ENCODE measurements at places on chromosomes 1 and 21.

- DNase-seq: no peak
Observed at GRCh38 chr1:20411196-20411980, 74.6 kb downstream of the CAMK2N1 start.

DNA sequence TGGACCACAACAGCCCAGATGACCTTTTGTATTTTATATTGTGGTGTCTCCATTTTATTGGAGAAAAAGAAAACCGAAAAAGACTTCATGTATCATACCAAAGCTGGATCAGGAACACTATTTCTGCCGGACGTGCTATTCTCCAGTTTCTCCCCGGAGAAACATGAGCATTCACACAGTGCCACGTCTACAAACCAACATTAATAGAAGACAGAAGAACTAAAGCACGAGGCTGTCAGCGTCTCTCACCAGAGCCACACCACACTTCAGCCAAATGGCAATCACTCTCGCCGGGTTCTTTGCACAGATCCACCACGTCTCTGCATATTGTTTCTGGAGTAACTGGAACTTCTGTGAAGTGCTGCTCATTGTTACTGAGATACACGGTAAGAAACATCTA, 24.8 kb downstream of the TP53BP2 start:
- no peak for DNase-seq

- no peak for DNase-seq
Observed at GRCh38 chr1:175319912-175320230, 127.3 kb upstream of the KIAA0040 start.

- DNase-seq: no peak
Observed at GRCh38 chr1:162371611-162372010, 5.0 kb downstream of the SPATA46 start.

GRCh38 chr1:42214447-42214871, 49.9 kb upstream of the GUCA2A start:
- DNase-seq: no peak

GRCh38 chr1:66723985-66724384, 28.3 kb upstream of the DYNLT5 start:
- no peak for DNase-seq

DNA sequence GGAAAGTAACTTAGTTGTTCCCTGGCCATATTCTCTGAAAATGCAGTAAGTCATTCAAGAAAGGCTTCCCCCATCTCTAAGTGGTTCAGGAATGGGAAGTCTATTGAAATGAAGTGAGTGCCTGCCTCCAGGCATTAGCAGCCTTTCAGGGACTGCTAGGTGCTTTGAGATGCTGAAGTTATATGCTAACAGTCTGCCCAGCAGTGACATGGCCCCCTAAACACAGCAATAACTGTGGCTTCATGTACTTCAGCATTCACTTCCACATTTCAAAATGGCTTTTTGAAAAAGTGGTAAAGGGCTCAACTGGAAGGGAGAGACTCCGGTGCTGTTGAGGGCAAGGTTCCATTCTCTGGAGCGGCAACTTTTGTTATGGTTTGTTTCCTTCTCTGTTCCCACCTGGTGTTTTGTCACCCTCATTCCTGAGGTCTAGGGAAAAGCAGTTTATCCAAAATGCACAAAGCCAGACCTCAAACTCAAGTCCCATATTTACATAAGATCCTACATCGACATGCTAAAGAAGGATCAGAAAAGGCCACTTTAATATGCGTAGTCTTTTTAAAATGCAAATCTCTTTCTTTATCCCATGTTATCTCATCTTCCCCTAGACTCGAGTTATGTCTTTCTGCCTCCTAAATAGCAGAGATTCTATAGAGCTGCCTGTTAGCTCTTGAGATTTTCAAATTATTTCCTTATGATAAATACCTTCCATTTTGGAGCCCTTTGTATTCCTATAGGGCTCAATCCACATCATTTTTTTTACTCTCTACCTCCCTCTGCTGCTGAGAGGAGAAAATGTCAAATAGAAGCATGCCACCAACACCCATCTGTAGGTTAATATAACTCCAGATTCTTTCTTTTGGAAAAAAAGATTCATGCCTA, 34.2 kb upstream of the LRRC8C start:
- no peak for DNase-seq

GRCh38 chr1:172326136-172326535, 94.3 kb upstream of the C1orf105 start:
- no peak for DNase-seq

- no peak for DNase-seq
Observed at GRCh38 chr1:222920169-222920568, 105.3 kb downstream of the DISP1 start.

DNA sequence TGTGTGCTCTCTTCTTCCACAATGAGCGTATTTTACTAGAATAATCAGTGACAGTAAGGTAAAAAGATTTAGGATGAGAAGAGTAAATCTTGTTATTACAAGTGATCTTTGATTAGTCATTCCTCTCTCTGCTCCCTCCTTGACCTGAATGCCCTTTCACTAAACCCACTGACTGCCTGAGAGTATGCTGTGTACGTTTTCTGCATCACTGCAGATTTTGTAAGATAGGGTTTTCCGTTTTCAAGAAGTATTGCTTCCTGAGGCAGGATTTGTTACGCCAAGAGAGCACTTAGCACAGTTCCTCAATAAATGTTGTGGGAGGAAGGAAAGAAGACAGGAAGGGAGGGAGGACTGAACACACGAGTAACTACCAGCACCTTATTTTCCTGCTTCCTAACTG, 7.7 kb upstream of the LAMB3 start:
- no peak for DNase-seq

DNA sequence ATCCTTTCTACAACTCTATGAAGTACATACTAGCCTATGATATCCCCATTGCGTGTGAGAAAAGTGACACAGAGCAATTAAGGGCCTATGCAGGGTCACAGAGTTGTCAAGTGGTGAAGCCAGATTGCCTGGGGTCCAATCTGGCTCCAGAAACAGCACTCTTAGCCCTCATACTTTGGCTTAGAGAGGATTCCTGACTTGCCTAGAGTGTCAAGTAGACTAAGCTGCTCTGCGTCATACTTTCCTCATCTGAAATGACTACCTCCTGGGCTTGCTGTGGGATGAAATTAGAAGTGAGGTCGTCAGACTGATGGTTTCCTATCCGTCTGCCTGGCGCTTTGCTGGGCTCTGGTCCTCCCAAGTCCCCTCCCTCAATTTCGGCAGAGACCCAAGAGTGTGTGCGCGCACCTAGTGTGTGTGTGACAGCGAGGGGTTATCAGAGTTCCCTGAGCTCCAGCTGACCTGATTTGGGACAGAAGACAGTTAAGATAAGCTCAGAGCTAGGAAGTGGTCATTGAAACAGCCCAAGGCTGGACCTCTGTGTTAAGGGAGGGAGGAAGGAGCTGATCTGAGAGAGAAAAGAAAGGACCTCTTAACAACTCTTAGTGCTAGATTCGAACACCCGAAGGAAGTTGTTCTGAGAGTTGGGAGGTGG, 5.4 kb upstream of the NUAK2 start:
- DNase-seq: no peak

GRCh38 chr1:47507881-47508701, 70.2 kb downstream of the FOXD2 start:
- DNase-seq: no peak

DNA sequence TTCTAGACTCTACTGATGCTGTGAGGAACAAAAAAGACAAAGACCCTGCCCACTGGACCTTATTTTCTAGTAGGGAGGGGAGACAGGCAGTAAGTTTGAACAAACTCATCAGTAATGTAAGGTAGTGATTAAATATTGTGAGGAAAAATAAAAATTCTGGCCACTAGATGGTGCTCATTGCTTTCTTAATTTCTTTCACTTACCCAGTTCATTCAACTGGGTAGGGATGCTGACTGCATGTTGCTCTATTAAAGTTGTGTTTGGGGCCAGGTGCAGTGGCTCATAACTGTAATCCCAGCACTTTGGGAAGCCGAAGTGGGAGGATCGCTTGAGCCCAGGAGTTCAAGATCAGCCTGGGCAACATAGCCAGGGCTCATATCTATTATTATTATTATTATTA, 6.3 kb upstream of the KYAT3 start:
- DNase-seq: no peak

DNA sequence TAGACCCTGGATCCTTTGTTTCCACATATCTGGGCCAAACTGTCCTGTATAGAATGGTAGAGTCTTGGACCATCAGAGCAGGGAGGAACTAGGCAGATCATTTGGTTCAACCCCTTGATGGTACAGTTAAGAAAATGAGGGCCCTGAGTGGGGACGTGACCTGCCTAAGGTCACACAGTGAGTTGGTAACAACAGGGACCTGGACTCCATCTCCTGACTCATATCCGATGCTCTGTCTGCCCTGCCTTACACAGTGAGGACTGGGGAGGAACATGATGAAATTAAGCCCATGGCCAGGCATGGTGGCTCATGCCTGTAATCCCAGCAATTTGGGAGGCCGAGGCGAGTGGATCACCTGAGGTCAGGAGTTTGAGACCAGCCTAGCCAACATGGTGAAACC, 440.2 kb downstream of the PTPRU start:
- DNase-seq: no peak

- DNase-seq: no peak
Observed at GRCh38 chr1:74432325-74432724, 80.1 kb downstream of the LRRC53 start.

GRCh38 chr1:169113613-169114119, 7.2 kb downstream of the ATP1B1 start:
- no peak for DNase-seq

DNA sequence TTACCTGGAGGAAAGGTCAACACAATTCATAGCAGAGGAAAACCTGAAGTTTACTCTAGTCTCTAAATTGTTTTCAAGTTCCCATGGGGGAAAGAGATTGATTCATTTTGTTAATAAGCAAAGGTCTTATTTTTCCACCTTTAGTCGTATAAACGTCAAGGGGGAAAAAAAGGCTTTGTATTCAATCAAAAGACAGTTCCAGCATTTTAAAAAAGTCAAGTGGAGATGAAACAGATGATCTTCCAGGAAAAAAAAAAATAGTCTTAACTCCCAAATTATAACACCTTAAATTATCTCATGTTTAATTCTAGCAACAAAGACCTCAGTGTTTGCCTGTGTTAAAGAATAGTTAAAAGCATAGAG, 140.5 kb downstream of the TOMM20 start:
- DNase-seq: no peak

- DNase-seq: no peak
Observed at GRCh38 chr1:86739648-86740509, 35.5 kb downstream of the SH3GLB1 start.

DNA sequence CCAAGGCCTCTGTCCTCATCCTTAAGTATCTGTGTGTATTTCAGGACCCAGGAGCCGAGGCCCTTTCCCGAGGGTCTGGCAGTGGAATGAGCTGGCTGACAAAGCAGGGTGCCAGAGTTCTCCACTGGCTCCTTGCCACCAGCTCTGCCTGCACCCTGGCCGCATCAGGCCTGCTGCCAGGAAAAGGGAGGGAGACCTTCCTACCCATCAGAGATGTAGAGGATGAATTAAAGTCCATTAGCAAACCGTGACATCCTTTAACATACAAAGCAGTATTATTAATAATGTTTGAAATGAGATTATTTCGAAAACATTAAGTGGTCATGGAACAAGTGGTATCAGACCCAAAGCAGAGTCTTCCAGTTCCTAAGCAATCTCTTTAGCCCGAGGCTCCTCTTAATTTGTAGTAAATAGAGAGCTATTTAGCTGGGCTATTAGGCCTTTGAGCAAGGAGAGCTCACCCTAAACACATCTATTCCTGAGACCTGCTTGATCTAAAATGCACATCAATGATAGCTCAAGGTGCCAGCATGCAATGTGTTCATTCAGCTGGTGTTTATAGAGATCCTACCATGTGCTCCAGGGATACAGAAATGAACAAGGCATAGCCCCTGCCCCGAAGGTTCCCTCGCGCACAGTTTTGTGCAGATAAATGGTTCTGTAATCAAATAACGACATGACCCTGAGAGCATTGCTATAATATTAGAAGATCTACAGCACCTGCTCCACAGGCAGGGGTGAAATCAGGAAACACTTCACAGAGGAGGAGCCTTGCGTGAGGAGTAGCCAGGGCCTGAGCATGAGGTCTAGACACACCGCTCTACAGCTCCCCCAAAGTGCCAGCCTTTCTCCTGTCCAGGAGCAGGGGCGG, 44.0 kb downstream of the FAM163A start:
- no peak for DNase-seq

DNA sequence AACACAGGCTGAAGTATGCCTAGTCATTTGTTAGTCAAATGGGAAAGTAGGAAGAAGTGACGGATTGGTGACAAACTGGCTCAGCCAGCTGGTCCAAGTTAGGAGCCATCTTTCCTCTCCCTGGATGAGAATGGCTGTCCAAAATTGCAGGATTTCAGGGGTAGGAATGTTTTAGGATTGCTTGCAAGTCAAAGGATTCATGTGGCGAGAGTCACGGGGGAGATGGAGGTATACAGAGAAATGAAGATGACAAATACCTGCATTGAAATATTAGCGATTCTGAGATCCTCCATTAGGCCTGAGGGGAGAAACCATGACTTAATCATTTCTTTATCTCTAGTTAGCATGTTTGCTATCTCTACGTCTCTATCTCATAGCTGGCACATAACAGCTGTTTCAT, 41.8 kb upstream of the PIGC start:
- DNase-seq: no peak

- no peak for DNase-seq
Observed at GRCh38 chr1:153957744-153958110, 685 bp downstream of the CRTC2 start.

DNA sequence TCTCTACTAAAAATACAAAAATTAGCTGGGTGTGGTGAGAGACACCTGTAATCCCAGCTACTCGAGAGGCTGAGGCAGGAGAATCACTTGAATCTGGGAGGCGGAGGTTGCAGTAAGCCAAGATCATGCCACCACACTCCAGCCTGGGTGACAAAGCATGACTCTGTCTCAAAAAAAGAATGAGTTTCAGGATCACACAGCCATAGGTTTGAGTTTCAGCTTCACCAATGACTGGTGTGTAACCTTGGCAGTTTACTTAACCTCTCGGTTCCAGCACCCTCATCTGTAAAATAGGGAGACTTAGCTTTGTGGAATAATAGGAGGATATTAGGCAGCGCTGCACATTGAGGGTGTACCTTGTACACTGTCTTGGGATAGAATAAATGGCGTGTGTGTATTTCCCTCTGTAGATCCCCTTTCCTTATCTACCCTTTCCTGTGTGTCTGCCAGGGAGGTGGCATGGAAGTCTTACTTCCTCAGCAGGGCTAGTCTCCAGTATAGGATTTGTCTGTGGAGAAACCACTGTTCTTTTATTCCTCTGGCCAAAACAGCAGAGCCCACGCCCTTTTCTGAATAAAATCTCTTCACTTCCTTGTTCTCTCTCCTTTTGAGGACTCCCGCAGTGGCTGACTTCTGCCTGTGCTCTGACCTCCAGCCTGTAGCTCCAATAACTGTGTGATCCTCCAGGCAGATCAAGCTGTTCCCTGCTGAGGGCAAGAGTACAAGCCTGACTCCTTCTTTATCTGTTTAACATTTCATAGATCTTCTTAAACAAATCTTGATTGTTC, 90.4 kb downstream of the HHAT start:
- DNase-seq: no peak

GRCh38 chr21:31660259-31660565, 719 bp downstream of the SOD1 start:
- no peak for DNase-seq
